ENCODE measurements at places on chromosomes 16 and 17.
A peak's percentile ranks its signal among the peaks of the same experiment; 100 is the strongest.

- DNase-seq: no peak
Measured at GRCh38 chr16:75486676-75487313, 8.4 kb downstream of the CHST6 start.

GRCh38 chr17:59353936-59354755, 22.7 kb downstream of the YPEL2 start:
- DNase-seq: no peak

- DNase-seq: no peak
Measured at GRCh38 chr16:5615868-5616642, 518.5 kb upstream of the EEF2KMT start.

DNA sequence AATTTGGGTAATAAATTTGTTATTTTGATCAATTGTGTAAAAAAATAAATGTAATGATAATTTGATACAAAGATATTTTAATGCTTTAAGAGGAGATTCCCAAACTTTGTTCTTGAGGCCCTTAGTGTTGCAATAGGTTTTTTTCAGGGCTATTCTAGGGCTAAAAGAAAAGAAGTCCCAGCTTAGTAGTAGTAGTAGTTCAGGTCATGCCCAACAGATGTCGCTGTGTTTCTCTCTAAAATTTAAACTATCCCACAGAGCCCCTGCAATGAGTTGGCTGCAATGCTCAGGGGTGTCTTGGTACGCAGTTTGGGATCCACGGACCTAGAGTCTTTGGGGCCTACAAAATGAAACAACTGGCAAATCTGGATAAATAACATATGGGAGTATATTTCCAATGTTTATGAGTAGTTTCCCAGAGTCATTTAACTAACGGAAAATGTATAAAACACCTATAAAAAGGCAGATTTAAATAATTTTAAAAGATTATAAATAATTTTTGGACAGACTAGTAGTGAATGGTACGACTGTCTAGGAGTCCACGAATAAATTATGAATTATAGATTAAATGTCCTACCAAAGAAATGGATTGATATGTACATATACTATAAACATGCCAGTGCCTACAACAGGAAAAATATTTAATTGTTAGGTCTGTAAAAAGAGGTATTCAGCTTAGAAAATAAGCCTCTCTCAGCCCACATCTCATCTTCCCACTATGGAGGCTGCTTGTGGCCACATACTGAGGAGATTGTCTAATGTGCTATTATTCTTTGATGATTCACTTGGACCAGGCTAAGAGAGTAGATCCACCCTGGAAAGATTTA, 228.5 kb upstream of the PMFBP1 start:
- peak; percentile 17 for DNase-seq

- no peak for DNase-seq
Measured at GRCh38 chr17:58357312-58358297, 5.6 kb upstream of the SUPT4H1 start.

DNA sequence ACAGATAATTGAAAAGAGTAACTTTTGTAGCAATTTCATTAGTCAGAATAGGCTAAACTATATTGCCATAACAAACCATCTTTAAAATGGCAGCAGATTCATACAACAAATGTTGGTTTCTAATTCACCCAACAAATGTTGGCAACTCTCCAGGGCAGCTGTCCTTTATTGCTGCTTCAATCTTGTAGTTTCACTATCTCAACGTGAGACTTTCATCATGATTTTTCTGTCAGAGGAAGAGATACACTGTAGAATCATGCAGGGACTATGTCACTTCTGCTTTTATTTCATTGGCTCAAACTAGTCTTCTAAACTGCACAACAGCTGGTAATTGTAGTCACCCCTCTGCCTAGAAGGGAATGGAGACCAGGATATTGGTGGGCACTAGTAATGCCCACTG, 174.2 kb downstream of the TANC2 start:
- no peak for DNase-seq

DNA sequence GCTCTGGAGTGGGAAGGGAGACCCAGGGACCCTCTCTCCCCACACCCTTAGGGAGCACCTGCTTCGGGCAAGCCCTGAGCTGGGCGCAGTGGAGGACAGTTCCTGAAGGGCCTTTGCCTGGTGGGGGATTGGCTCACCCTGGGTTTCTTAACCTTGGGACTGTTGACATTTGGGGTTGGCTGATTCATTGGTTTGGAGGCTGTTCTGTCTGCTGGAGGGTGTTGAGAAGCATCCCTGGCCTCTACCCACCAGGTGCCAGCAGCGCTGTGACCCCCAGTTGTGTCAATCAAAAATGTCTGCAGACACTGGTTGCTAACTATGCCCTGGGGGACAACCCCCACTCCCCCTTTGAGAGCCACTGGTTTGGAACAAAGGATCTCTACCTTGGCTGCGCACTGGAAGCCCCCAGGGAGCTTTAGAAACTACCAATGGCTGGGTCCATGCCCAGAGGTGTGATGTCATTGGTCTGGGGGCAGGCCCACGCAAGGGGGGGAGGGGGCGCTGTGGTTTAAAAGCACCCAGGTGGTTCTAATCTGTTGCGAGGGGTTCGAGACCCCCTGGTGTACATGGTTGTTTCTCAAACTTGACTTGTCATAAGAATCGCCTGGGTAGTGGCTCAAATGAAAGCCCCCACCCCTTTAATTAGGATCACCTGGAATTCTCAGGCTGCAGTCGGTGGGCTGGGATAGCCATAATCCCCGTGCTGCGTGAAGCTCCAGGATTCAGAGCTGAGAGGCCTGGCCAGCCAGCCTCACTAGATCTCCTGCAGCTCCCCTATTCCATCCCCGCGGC, 151.9 kb upstream of the GSE1 start:
- no peak for DNase-seq

GRCh38 chr16:85853547-85854545, 45.1 kb upstream of the IRF8 start:
- no peak for DNase-seq

- DNase-seq: no peak
Measured at GRCh38 chr16:28162326-28162877, 49.4 kb downstream of the XPO6 start.

DNA sequence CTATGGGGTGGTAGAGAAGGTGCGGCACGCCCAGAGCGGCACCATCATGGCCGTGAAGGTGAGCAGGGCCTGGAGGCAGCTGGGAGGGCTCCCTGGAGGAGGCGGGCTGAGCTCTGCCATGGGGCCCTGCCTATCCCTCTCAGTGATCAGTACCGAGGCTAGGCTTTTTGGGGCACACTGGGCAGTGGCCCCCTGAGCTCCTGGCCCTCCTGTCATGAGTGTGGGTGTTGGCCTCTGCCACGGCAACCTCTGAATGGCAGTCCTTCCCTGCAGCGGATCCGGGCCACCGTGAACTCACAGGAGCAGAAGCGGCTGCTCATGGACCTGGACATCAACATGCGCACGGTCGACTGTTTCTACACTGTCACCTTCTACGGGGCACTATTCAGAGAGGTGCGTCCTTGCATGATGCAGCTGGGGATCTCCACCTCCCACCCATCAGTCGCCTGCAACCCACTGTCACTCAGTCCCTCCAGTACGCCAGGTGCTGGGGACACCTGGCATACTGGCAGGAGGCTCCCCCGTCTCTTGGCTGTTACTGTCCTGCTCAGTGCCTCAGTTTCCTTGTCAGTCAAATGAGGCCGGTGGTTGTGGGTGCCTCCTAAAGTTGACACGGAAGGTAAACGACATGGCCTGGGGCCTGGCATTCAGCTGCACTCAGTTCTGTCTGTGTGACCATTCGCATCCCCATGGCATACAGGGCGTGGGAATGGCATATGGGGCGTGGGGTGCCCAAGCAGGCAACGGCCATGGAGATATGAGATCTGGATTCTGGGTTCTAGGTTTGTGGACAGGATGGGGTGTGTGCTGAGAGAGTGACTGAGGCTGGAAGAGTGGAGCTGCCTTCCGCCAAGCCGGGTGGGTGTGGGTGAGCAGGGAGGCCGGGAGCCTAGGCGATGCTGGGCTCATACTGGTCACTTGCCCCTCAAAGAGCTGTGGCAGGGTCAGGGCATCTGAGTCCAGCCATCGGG, 16.4 kb downstream of the MAP2K3 start:
- DNase-seq: no peak

GRCh38 chr16:52056259-52056658, 490.7 kb downstream of the TOX3 start:
- DNase-seq: no peak

GRCh38 chr16:9107025-9107970, 15.9 kb downstream of the HAPSTR1 start:
- no peak for DNase-seq

GRCh38 chr17:29927546-29927945, 2.5 kb downstream of the SSH2 start:
- no peak for DNase-seq

GRCh38 chr17:41052566-41052965, 2.5 kb downstream of the KRTAP2-2 start:
- DNase-seq: no peak

GRCh38 chr16:17219991-17220390, 250.8 kb downstream of the XYLT1 start:
- DNase-seq: no peak

- no peak for DNase-seq
Measured at GRCh38 chr16:27103954-27104353, 37.2 kb downstream of the C16orf82 start.

GRCh38 chr16:69340095-69340644, 598 bp downstream of the NIP7 start:
- DNase-seq: no peak

Measured in amniotic stem cell (primary cell).